ENCODE measurements at places on chromosomes 13 and 19.
A peak's percentile ranks its signal among the peaks of the same experiment; 100 is the strongest.

GRCh38 chr19:5466814-5467291 lies 11.6 kb downstream of the ZNRF4 start:
- no peak for DNase-seq

DNA sequence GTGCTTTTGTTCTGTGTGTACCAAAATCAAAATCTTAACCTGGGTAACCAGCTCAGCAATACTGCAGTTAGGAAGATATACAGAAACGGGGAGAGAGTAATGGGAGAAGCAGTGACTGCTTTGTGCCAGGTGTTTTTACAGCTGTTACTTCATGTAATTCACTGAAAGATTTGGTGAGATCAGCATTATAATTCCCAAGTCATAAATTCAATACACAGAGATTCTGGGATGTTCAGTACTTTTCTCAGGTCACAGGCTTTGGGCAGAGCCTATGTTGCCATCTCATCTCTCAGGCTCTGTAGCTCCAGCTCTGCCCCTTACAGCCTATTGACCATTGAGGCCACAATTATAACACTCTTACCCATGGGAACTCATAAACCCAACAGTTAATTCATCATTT lies 138.5 kb downstream of the ZAR1L start:
- DNase-seq: no peak

DNA sequence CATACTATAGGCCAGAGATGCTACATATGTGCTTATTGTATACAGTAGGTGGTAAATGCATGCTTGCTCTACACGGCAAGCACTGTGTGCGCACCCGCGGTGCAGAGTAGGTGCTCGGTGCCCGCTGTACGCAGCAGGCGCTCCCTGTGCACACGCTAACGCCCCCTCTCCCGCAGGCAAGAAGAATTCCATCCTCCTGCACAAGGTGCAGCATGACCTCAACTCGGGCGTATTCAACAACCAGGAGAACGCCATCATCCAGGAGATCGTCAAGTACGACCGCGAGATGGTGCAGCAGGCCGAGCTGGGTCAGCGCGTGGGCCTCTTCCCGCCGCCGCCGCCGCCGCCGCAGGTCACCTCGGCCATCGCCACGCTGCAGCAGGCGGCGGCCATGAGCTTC lies 17.7 kb downstream of the POLRMT start:
- no peak for DNase-seq

DNA sequence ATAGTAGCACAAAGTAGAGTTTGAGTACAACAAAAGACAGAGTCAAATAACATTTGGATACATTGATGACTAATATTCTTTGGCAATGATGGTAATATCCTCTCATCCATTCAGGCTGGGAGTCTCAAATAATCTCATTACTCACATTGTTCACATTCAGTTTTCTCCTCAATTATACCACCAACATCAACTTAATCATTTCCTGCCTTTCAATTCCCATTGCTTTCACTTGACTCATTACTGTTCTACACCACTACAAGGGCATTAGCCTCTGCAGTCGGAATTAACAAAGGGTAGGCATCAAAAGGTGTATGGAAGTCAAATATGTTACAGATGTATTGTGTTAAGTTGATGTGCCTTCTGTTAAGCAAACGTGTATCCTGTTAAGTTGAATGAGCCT lies 518.4 kb upstream of the SLITRK1 start:
- no peak for DNase-seq

DNA sequence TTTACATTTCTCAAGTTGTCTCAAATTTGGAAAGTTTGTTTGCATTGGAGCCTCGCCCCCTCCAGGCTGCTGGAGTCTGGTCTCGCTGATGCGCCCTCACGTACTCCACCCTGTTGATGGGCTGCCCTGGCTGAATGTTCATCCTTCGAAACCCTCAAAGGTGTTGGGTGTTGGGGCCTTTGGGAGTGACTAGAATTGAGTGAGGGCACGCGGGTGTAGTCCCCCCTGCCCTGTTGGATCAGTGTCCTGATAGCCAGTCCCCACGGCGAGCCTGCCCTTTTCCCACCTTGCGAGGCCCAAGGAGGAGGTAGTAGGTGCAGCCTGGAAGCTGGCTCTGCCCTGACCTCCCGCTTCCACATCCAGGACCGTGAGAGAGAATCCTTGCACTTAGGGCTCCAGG lies 14.8 kb downstream of the TFDP1 start:
- DNase-seq: no peak

GRCh38 chr13:54029226-54029625 lies 1000.6 kb downstream of the OLFM4 start:
- no peak for DNase-seq

- no peak for DNase-seq
Observed at GRCh38 chr13:40780822-40781401, 8.5 kb upstream of the SLC25A15 start.

DNA sequence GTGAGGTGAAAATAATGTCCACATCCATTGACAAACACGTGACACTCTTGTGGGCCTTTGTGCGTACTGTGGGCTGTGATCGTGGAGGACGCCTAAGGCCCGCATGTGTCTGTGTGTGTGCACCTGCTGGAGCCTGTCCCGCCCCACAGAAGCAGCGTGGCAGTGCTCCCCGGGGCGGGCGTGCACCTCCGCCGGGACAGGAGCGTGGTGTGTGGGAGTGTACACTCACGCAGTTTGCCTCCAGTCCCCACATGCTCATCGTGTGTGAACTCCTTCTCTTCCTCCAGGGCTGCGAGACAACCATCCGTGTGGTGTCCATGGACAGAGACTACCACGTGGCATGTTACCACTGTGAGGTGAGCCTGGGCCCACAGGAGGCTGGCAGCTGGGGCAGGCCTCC lies 13.9 kb downstream of the WTIP start:
- DNase-seq: no peak

GRCh38 chr13:29324601-29325000 lies 270.9 kb downstream of the SLC7A1 start:
- no peak for DNase-seq

GRCh38 chr13:97278435-97279411 lies 56.6 kb downstream of the MBNL2 start:
- no peak for DNase-seq

- DNase-seq: no peak
Observed at GRCh38 chr19:46841458-46842083, 9.1 kb downstream of the AP2S1 start.

DNA sequence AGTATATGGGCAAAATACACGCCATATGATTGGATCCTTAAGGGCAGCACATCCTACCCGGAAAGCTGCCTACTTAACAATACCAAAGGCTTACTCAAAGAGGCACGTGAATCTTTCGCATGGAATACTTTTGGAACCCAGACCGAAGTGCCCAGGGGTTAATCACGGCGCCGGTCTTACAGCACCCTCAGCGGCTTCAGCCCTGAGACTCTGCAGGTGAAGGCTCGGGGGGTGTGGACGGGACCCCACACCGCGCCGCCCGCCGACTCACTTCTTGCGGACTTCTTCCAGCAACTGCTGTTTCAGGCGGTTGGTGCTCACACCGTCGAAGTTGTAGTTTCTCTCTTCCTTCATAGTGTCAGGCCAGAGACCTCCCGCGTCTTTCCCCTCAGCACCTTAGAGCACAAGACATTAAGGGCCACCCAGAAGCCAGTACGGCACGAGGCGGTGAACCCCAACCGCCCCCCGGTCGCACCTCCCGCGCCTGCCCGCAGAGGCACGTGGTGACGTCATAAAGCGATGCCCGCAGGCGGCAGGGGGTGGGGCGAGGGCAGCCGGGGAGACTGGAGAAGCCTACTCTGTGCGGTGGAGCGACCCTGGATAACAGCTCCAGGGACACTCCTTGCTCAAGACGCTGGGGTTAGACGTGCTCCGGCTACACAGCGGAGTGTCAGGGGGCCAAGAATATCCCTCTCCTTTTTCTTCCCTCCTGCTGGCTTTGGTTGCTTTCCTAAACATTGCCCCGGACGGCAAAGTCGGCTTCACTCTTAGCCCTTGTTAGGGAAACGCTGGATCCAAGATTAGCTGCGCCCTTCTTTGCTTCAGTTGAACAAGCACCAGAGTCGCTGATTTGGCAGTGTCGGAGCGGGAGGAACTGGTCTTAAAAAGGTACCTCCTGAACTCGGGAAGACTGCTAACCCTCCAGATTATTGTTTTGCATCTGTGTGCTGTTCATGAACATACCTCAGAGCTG lies at the start of gene CCDC169:
Gene CCDC169 (minus strand): TSS at position 449 of the 973 bp plus-strand sequence. CDS start 95 bp downstream, at position 354.
- DNase-seq: peak; percentile 72

GRCh38 chr13:23651887-23652286 lies 81.7 kb downstream of the TNFRSF19 start:
- DNase-seq: no peak

DNA sequence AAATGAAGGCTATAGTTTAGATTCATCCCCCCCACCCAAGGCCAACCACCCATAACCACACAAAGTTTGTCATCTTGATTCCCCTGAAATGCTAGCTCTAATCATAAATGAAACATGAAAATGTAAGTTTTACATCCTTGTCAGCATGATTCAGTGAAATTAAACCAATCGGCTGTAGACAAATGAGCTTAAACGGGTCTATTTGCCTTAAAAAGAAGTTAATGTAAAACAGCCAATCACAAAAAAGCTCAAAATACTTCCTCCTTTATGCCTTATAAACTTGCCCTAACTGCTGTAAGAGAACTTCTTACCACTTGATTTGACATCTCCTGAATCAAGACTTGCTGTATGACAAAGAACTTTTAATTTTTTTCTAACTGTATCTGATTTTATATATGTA lies 34.5 kb upstream of the MRI1 start:
- DNase-seq: no peak

- DNase-seq: no peak
Observed at GRCh38 chr13:33111414-33112110, 95.3 kb downstream of the KL start.

GRCh38 chr19:11421371-11422098 lies 2.4 kb upstream of the RGL3 start:
- peak; percentile 60 for DNase-seq

- no peak for DNase-seq
Observed at GRCh38 chr13:74675182-74675581, 541.0 kb upstream of the KLF12 start.

- DNase-seq: peak; percentile 79
Observed at GRCh38 chr19:13840305-13841085, 36.4 kb upstream of the NANOS3 start.

GRCh38 chr13:21719463-21719862 lies 48.6 kb downstream of the FGF9 start:
- DNase-seq: no peak

DNA sequence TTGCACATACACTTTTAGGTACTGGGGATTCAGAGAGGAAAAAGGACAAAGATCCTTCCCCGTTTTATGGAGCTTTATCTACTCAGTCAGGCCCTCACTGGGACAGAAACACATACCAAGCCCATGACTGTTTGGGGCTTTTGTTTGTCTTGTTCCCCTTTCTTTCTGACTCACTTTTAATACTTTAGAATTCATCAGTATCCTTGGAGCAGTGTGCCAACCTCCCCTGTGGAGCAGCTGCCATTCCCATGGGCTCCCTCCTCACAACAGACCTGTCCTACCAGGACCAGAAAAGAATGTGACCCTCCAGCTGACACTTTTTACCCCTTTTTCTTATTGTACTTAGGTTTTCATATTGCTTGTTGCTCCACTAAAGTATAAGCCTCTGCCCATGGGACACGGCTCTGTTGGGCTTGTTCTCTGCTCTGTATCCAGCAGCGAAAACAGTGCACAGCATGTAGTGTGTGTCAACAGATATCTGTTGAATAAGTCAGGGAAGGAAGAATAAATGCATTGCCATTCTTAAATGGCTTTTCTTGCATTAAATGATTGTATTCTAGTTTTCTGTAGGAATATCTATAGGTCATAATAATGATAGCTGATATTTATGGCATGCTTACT lies 431.1 kb downstream of the EFNB2 start:
- DNase-seq: no peak

- DNase-seq: no peak
Observed at GRCh38 chr19:15358918-15359317, 20.7 kb downstream of the AKAP8 start.

DNA sequence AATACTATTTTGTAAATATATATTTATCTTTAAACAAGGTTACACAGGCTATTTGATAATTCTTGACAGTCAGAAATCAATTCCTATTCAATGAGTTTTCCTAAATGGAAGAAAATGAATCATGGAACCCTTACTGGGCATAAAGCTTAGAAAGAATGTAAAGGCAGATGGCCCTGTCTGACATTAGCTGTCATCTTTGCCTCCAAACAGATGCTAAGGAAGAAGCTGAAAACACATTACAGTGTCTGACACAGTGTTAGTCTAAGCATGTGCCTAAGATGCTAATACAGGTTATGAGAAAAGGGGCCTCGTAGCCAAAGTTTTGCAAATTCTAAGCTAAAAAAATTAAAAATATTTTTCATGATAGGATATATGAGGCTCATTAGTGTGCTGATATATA lies 112.8 kb downstream of the ITGBL1 start:
- no peak for DNase-seq

GRCh38 chr13:99896369-99897075 lies 75.0 kb downstream of the ZIC5 start:
- no peak for DNase-seq

DNA sequence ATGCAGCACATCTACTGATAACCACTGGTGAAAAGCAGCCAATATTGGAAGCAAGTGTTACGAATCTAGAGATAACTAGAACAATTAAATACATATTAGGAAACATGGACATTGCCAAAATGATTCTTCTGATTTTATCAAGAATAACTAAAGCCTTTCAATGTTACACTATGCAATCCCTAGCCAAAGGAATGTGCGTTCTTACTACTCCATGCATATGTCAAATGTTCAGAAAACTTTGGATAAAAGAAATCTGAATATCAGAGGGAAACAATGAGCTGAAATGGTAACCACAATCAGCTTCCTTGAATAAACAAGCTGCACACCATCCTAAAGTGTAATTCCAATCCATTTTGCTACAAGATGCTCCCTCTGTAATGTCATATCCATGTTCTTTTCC lies 951 bp upstream of the POSTN start:
- DNase-seq: no peak

DNA sequence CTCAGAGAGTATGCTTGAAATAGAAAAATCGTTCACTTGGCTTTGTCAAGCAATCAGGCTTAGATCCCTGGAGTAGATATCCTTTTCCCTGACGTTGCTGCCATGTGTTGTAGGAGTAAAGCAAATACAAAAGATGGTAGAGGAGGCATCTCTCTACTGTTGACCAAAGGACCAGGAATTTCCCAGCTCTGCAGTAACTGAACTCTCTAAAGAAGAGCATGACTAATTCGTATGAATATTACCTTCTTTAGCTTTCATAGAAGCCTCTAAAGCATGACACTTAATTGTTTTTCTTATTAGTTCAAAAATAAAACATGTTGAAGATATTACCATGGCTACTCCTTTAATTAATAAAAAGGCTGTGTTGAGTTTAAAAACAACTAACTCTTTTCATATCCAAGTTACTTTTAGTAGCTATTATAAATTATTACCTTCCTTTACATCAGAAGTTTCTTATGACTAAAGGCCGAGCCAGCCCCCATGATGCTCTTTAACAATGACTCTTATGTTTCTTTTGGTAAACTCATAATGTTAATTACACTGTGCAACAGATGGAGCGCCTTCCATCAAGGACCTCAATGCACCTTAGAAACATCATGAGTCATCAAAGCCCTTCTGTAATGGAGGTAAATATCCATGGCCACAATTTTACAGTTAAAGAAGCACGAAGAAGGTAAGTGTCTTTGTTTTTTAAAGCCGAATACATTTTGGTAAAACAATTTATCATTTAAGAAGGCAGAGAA lies 352.4 kb downstream of the KLF5 start:
- no peak for DNase-seq

Measured in CD4-positive, alpha-beta T cell treated with Interferon gamma for 1 hour (primary cell).